ENCODE measurements at places on chromosomes 16 and 17. TPM values are rescaled to one million over a fixed set of nuclear protein-coding genes. Genes with fewer than 3 reads are reported as not detected.

DNA sequence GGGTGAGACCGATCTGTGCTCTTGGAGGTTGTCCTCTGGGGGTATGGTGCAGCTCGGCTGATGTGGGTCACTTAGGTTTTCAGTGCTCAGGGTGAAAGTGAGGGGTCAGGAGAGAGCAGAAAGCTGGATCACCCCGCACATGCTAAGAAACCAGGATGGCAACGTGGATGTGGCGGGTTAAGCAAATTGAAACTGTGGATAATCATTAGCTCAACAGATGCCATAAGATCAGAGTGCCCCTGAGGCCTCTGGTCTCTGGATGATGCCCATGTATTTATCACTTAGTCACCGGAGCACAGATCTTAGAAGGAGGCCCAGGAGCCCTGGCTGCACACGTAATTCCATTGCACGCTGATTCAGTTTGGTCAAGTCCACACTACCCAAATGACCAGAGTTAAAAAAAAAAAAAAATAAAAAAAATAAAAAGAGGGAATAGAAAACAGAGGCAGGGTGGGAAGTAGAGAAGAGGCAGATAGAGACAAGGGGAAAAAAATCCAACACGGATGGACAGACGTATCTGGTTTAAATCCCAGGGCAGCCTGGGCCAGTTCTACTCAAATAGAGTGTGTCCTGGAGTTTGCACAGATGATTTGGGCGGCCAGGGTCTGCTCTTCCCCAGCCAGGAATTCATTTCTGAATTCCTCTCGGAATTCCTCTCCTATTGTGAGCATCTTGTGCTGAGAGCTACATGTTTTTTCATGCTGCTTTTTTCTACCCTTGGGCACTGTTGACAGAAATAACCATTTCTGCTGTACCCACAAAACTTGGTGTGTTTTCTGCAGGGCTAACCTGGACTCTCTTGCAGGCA, 378.3 kb downstream of the CPPED1 start:
- no peak for DNase-seq

MYCBPAP gene
- 1.3 TPM for total RNA-seq

TEDC2 gene
- not detected for total RNA-seq

GRCh38 chr17:70096861-70097260, 21.8 kb downstream of the KCNJ16 start:
- DNase-seq = no peak

DNA sequence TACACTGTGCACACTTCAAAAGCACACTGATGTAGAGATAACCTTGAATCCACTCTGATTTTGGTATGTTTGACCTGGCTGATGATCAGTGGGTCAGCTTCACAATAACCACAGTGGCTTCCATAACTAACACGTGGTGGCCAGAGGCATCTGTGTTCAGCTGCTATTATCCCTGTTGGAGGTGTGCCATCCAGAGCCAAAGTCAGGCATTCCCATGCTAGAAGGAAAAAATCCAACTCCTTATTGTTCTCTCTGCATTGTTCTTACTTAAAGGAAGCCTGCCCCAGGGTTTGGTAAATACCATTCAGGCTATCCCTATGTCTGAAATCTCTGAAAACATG, 127.3 kb upstream of the MON1B start:
- no peak for DNase-seq

WDR90 gene
- total RNA-seq = 23.2 TPM
